ENCODE measurements at places on chromosomes 7 and 10.

- DNase-seq = no peak
Measured at GRCh38 chr7:106420736-106421135, 136.0 kb upstream of the NAMPT start.

- DNase-seq = no peak
Measured at GRCh38 chr10:92222603-92223262, 68.1 kb downstream of the CPEB3 start.

GRCh38 chr10:122725768-122726167, 26.1 kb upstream of the C10orf120 start:
- no peak for DNase-seq

DNA sequence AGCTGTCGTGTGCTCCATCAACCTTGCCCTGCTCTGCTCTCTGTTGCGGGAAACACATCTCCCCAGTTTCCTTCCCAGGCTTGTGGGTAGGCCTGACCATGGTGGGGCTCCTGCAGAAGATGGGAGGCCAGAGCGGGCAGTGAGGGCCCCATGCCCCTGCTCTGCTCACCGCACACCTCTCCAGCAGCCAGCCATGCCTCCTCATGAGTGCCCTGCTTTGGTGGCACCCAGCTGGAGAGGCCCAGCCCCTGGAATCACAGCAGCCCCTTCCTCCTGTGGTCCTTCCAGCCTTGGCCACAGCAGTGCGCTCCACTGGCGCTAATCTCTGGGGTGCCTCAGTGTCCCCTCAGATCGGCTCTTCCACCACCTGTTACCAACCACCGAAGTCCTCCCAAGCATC, 4.2 kb upstream of the OPN4 start:
- no peak for DNase-seq

GRCh38 chr10:85919491-85920021, 447.0 kb downstream of the GRID1 start:
- DNase-seq = no peak

- no peak for DNase-seq
Measured at GRCh38 chr10:4074545-4075407, 289.8 kb upstream of the KLF6 start.

DNA sequence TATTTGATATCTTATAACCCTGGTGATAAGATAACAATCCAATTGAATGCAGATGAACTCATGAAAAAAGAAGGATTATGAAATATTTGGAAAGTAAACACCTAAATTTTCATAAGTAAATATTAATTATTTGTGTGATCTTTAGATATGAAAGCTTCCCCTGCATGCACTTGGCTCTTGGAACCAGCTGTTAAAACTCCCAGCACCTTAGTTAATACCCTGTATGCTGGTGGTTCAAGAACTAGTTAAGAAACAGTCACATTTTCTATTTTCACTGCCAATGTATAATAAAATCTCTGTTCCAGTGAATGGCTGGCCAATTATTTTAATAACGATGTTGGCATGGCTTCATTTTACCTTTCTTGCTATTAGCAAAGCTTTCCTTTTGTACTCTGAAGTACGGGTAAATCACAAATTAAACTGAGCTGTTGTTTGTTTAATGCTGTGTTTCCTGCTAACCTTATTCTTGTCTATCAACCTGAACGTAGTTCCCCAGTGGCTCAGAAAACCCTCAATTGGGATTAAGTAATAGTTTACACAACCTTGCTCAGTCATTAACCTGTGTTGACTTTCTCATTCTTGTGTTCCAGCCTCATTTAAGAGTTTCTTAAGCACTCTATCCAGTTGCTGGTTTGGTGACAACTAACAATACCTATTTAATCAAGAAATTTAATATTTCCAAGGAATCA, 38.9 kb downstream of the MET start:
- DNase-seq = no peak

GRCh38 chr7:44972562-44972961, 6.3 kb downstream of the MYO1G start:
- DNase-seq = no peak

Measured in stimulated activated CD8-positive, alpha-beta memory T cell treated with anti-CD3 and anti-CD28 coated beads, Interleukin-4, amount 100 ng/mL, for 4 hours (primary cell).